ENCODE measurements at places on chromosomes 3 and 15. TPM values are rescaled to one million over a fixed set of nuclear protein-coding genes. Genes with fewer than 3 reads are reported as not detected.

PLA2G4E gene
- not detected for polyA plus RNA-seq

ATP13A5 gene
- not detected for polyA plus RNA-seq

PRR23C gene
- polyA plus RNA-seq = not detected

SPSB4 gene
- not detected for polyA plus RNA-seq

HOMER2 gene
- 3.8 TPM for polyA plus RNA-seq

INSYN1 gene
- polyA plus RNA-seq = not detected

GPR87 gene
- not detected for polyA plus RNA-seq

ALDH1A2 gene
- not detected for polyA plus RNA-seq

IQCF5 gene
- not detected for polyA plus RNA-seq

- no peaks in the 10 kb centered on the region for H3K4me1 ChIP-seq
- no peaks in the 10 kb centered on the region for H3K27me3 ChIP-seq
- H3K36me3 ChIP-seq = no peaks in the 10 kb centered on the region
- no peak overlapping the region for H3K4me3 ChIP-seq
- no peak overlapping the region for H3K27ac ChIP-seq
These were observed 76.5 kb upstream of the SPRED1 start for GRCh38 chr15:38176155-38176554.

- H3K36me3 ChIP-seq = no peaks in the 10 kb centered on the region
- no peak overlapping the region for H3K27ac ChIP-seq
- no peak for DNase-seq
- H3K27me3 ChIP-seq = no peaks in the 10 kb centered on the region
- H3K4me3 ChIP-seq = no peak overlapping the region
These were observed 28.6 kb upstream of the TNFSF10 start for GRCh38 chr3:172551874-172552273.

DNA sequence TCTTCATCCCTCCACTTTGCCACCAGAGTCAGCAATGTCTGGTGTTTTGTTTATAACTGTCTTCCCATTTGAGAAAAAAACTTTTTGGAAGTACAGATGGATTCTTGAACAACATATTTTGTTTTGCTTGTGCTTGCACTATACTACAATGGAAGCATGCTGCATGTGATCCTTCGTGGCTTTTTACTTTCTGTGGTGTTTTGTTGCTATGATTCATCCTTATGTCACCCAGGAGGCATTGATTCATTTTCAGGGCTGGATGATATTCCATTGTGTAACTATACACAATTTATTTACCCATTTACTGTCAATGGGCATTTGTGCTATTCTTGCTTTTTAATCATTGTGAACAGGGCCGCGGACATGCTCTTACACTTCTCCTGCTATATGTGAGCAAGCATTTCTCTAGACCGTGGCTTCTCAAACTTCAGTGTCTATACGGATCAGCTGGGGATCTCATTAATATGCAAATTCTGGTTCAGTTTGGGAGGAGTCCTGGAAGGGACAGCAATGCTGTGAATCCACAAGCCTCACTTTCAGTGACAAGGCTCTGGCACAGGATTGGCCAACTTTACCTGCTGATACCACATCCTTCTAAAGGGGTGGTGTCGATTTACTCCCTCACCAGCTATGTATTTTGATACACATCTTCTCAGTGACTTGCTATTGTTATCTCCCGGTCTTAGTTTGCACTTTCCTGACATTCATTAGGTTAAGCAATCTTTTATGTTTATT, 65.9 kb downstream of the POLR2M start:
- H3K36me3 ChIP-seq = no peaks in the 10 kb centered on the region
- no peak for DNase-seq
- H3K4me3 ChIP-seq = no peak overlapping the region
- no peaks in the 10 kb centered on the region for H3K4me1 ChIP-seq
- H3K27ac ChIP-seq = no peak overlapping the region
- H3K27me3 ChIP-seq = no peaks in the 10 kb centered on the region

- H3K27me3 ChIP-seq = no peaks in the 10 kb centered on the region
- H3K4me3 ChIP-seq = no peak overlapping the region
- H3K27ac ChIP-seq = no peak overlapping the region
- H3K36me3 ChIP-seq = peaks cover 45% of the 10 kb centered on the region
These were observed 121.4 kb downstream of the KLHL25 start for GRCh38 chr15:85673326-85673725.

- no peaks in the 10 kb centered on the region for H3K27me3 ChIP-seq
- no peak within 1 kb of the TSS for H3K27ac ChIP-seq
- no peaks in the 10 kb centered on the region for H3K36me3 ChIP-seq
- H3K4me3 ChIP-seq = peak within 1 kb of the TSS; percentile 24
- no peaks in the 10 kb centered on the region for H3K4me1 ChIP-seq
- DNase-seq = peak; percentile 48
These were observed at the start of gene MESP2 for GRCh38 chr15:89776274-89777072. Gene MESP2, plus strand, starts transcription at chr15:89776332. Its CDS starts 26 bp downstream, at chr15:89776358.

- no peak overlapping the region for H3K27ac ChIP-seq
- H3K36me3 ChIP-seq = no peaks in the 10 kb centered on the region
- no peaks in the 10 kb centered on the region for H3K4me1 ChIP-seq
- H3K27me3 ChIP-seq = no peaks in the 10 kb centered on the region
These were observed 652.0 kb upstream of the NECTIN3 start for GRCh38 chr3:110419601-110420000.

GRCh38 chr3:23324745-23325144, 121.6 kb downstream of the UBE2E2 start:
- DNase-seq = peak; percentile 15
- no peak overlapping the region for H3K27ac ChIP-seq
- H3K27me3 ChIP-seq = no peaks in the 10 kb centered on the region
- H3K4me3 ChIP-seq = no peak overlapping the region
- no peaks in the 10 kb centered on the region for H3K36me3 ChIP-seq
- H3K4me1 ChIP-seq = no peaks in the 10 kb centered on the region

GRCh38 chr3:122315619-122316018, 9.4 kb upstream of the CSTA start:
- H3K36me3 ChIP-seq = no peaks in the 10 kb centered on the region
- DNase-seq = no peak
- H3K4me3 ChIP-seq = no peak overlapping the region
- H3K27ac ChIP-seq = no peak overlapping the region
- no peaks in the 10 kb centered on the region for H3K4me1 ChIP-seq
- no peaks in the 10 kb centered on the region for H3K27me3 ChIP-seq

DNA sequence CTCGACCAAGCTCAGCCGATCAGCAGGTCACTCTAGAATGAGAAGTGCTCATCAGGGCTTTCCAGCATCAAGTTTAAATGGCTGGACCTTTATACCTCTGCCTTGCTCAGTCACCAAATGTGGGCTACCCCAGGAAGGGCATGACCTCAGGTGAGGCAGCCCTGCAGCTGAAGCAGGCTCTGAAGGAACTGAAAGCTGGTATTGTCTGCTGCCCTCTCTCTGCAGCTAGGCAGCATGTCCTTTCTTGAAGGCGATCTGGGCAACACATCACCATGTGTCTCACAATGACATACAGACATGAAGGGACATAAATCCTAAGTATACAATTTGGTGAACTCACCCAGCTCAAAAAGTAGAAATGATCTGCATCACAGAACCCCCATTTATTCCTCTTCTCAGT, 38.7 kb upstream of the ARID3B start:
- H3K27me3 ChIP-seq = no peaks in the 10 kb centered on the region
- DNase-seq = no peak
- no peaks in the 10 kb centered on the region for H3K36me3 ChIP-seq
- no peak overlapping the region for H3K4me3 ChIP-seq
- H3K4me1 ChIP-seq = no peaks in the 10 kb centered on the region

- H3K36me3 ChIP-seq = no peaks in the 10 kb centered on the region
- H3K27ac ChIP-seq = no peak overlapping the region
- H3K4me1 ChIP-seq = no peaks in the 10 kb centered on the region
- no peaks in the 10 kb centered on the region for H3K27me3 ChIP-seq
- no peak for DNase-seq
These were observed 222.7 kb downstream of the TP63 start for GRCh38 chr3:189853906-189854305.

GRCh38 chr15:36186376-36186775, 393.1 kb upstream of the CDIN1 start:
- no peak for DNase-seq
- no peaks in the 10 kb centered on the region for H3K27me3 ChIP-seq

DNA sequence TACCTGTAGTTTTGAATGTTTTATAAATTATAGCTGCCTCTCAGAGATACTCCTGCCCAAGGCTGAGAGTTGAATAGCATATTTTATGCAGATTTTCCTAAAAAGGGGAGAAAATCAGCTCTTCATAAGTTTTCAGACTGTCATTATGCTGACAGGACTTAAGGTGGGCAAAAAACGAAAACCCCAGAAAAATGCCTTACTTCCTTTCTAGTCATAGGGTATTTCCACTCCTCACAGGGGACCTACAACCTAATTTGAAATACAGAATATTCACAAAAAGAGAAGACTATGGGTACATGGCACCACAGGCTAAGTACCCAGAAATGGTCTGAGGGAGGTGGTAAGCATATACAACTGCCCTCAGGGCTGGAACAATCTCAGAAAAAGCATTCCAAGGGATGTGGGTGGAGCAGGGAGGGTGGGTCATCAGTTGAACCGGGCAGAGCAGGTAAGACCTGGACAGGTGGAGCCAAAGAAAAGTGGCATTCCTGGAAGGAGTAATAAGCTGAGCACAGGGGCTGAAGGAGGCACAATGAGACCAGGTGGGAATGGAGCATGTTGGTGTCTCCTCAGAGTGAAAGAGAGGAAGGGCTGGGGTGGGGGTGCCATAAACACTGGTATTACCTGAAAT, 10.6 kb upstream of the OXSR1 start:
- no peak overlapping the region for H3K27ac ChIP-seq
- DNase-seq = no peak
- H3K36me3 ChIP-seq = no peaks in the 10 kb centered on the region
- H3K4me1 ChIP-seq = peaks cover 14% of the 10 kb centered on the region
- no peak overlapping the region for H3K4me3 ChIP-seq

GRCh38 chr3:140552898-140553297, 125.0 kb upstream of the TRIM42 start:
- no peaks in the 10 kb centered on the region for H3K27me3 ChIP-seq
- no peak overlapping the region for H3K27ac ChIP-seq
- no peaks in the 10 kb centered on the region for H3K4me1 ChIP-seq

DNA sequence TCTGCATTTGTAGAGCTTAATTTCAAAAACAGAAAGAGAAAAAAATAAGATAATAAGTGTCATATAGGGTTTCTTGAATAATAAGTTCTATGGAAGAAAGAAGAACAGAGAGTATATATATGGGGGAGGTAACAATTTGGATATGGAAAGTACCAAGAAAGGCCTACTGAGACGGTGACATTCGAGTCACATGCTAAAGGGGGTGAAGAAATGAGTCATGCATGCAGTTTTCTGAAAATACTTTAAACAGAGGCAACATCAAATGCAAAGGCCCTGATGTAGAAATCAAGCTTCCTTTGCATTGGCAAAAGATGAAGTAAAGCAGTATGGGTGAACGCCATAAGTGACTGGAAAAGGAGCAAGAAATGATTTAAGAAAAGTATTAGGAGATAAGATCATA, 371.6 kb upstream of the ZNF385D start:
- no peaks in the 10 kb centered on the region for H3K27me3 ChIP-seq
- no peak overlapping the region for H3K4me3 ChIP-seq
- H3K4me1 ChIP-seq = no peaks in the 10 kb centered on the region
- no peak for DNase-seq

DNA sequence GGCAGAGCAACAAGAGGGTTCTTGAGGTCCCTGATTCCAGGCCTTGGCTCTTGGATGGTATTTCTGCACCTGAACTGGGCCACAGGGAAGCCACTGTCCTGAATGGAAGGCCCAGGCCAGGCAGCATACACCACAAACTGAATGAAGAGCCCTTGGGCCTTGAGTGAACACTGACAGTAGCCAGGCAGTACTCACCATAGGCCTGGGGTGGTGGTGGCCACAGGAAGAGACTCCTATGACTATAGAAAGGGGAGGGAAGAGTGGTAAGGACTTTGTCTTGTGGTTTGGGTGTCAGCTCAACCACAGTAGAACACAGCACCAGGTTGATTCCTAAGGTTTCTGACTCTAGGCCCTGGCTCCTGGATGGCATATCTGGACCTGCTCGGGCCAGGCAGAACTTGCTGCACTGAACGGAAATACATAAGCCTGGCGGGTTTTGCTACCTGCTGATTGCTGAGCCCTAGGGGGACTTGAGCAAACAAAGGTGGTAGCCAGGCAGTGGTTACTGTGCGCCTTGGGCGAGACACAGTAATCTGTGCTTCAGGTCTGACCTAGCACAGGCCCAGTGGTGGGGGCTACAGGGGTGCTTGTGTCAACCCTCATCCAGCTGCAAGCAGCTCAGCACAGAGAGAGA, 241.4 kb downstream of the ISL2 start:
- no peaks in the 10 kb centered on the region for H3K36me3 ChIP-seq
- H3K4me3 ChIP-seq = no peak overlapping the region
- H3K27me3 ChIP-seq = no peaks in the 10 kb centered on the region
- no peaks in the 10 kb centered on the region for H3K4me1 ChIP-seq
- no peak for DNase-seq

DNA sequence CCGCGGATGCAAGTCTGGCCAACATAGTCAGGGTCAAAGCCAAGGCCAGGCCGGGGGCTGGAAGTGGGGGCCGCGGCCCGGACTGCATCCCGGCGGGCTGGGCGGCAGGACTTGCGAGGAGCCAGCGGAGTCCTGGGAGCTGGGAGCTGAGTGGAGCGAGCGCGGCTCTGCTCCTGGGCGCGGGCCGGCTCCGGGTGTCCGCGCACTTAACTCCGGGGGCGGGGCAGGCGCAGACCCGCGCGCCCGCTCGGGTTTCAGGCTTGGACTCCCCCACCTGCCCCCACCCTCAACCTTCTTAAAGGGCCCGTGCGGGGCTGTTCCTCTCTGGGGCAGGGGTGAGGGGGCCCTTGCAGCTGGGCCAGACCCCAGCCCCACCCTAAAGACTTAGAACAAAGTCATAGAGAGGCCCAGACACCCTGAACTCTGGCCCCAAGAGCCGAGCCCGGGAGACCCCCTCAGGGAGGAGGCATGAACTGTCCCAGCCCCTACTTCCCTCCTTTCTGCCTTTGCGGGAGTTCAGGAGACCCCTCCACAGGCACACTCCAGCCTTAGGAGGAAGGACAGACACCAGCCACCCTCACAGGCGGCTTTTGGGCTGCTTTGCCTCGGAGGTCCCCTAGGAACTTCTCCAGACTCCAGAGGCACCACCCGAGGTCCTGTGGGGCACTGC, at the start of gene CSPG4:
Gene CSPG4, minus strand, starts transcription at position 181 of the 670 bp plus-strand sequence. Its CDS starts 93 bp downstream, at position 88.
- DNase-seq = no peak
- no peak within 1 kb of the TSS for H3K4me3 ChIP-seq
- H3K36me3 ChIP-seq = no peaks in the 10 kb centered on the region
- no peak within 1 kb of the TSS for H3K27ac ChIP-seq

- H3K27me3 ChIP-seq = no peaks in the 10 kb centered on the region
- H3K4me1 ChIP-seq = no peaks in the 10 kb centered on the region
- no peak overlapping the region for H3K27ac ChIP-seq
- no peak for DNase-seq
- no peak overlapping the region for H3K4me3 ChIP-seq
- H3K36me3 ChIP-seq = no peaks in the 10 kb centered on the region
These were observed 192.9 kb upstream of the EIF1B start for GRCh38 chr3:40116478-40117177.

Data from naive thymus-derived CD4-positive, alpha-beta T cell (primary cell).